ENCODE measurements at places on chromosomes 7 and 10.

GRCh38 chr7:102281785-102282184 lies 4.9 kb upstream of the SH2B2 start:
- no peak for DNase-seq

DNA sequence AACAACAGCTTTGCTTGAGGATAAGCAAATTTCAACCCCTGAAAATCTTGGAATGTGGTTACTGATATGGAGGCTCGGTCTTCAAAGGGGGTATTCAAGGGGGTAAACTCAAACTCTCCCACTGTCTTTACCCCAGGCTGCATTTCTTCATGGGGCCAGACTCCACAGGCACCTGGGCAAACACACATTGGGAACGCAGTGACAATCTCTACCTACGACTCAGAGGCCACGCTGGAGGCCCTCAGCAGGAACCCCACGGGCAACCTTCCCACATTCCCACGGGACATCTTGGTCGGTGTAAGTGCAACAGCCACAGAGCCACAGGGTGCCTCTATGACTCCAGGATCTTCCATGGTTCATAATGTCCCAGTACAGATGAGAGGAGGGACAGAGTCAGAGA lies 2.2 kb upstream of the INSIG1 start:
- no peak for DNase-seq

- DNase-seq = no peak
Measured at GRCh38 chr10:126569513-126570244, 100.8 kb downstream of the C10orf90 start.

DNA sequence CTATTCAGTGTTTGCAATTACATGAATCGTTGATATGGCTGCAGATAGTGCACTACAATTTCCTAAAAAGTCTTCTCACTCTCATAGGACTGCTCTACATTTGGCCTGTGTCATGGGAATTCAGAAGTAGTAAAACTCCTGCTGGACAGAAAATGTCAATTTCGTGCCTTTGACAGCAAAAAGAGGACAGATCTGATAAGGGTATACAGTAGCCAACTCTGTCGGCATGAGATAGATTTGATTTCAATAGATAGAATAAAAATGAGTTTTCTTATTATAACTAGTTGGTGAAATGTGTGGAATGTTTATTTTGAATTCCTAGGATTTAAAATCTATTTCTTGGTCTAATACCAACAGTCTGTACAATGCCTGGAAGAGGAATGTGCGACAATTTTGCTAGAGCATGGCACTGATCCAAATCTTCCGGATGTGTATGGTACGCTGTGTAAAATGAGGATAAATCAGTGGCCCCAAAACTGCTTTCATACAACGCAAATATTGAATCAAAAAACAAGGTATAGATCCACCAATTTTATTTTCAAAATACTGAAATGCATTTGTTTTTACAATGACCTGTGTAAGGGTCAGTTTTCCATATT lies 133.5 kb upstream of the CDK13 start:
- DNase-seq = no peak

DNA sequence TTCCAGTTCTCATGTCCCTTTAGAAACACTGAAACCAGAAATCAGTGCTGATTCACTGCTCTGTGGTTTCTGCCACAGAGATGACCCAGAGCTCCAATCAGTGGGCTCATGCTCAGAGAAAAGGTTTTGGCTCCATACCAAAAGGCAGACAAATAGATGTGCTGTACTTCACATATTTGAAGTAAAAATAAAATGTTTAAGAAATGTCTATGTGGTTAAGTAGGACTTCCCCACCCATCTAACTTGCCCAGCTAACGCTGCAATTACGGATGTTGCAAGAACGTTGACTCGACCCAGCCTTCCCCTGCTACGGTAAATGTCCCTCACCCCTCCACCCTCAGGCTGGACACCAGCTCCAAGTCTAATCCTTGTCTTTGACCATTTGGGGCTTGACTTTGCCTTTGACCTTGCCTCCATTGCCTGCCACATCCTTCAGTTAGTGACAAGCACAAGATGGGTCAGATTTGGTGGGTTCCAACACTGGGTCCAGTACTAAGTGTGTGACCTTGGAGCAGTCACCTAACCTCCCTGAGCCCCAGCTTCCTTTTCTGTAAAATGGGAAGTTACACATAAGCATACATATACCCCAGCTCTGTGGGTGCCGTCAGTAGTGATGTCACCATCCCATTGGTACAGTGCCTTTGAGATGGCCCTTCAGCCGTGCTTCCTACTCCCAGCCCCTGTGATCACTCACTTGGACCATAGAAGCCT lies 95.8 kb downstream of the CHST15 start:
- no peak for DNase-seq

GRCh38 chr7:23467806-23468525 lies 2.3 kb downstream of the IGF2BP3 start:
- DNase-seq = no peak

- no peak for DNase-seq
Measured at GRCh38 chr7:126535176-126535575, 717.6 kb downstream of the GRM8 start.

GRCh38 chr7:25454562-25455041 lies 226.3 kb upstream of the NPVF start:
- no peak for DNase-seq

- DNase-seq = no peak
Measured at GRCh38 chr7:35677582-35678356, 17.2 kb downstream of the HERPUD2 start.

GRCh38 chr7:110356438-110356837 lies 734.5 kb upstream of the LRRN3 start:
- DNase-seq = no peak

GRCh38 chr7:134741907-134742635 lies 37.4 kb upstream of the CALD1 start:
- no peak for DNase-seq

- no peak for DNase-seq
Measured at GRCh38 chr10:14625765-14626525, 148.8 kb downstream of the FAM107B start.

- DNase-seq = no peak
Measured at GRCh38 chr10:112716924-112717413, 233.1 kb upstream of the TCF7L2 start.
